D341Med (cell line): ENCODE measurements at places on chromosomes 4 and X.

- no peak for DNase-seq
Measured at GRCh38 chrX:132532913-132533312, 44.1 kb upstream of the MBNL3 start.

DNA sequence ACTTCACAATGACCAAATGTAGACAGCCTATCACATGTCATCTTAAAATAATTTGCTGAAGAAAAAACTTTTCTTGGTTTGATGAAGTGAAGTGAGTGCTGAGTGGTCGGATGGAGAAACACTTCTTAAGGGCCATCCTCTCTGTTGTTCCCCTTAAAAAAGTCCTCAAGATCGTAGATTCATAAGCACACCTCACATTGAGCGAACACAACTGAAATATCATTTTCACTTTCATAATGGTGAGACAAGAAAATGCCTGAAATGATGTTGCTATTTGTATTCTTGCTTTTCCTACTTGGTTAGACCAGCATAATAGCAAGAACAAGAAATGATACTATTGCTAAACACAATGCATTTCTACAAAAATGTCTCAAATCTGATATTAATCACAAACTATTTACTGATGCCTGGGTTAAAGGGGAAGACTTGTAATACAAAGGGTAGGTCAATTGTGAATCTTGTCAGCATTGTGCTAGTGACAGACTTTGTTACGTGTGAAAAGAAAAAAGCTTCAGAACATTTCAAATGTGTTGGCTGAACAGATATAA is 305.6 kb upstream of the NR3C2 start:
- DNase-seq, result no peak

DNA sequence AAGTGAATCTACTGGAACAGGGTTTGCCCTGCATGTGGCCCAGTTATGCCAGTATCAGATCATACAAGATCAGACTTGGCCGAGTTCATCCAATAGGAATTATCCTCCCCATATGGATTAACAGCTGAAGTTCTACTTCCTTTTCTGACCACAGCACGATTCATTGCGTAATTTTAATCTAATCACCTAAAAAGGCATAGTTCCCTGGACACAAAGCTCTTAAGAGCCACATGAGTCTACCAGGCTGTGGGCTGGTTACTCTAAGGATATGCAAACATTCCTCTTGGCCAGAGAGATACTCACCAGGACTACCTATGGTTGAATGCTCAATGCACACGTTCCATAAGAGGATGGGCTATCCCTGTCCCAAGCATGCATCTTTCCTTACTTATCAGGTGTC is 46.9 kb downstream of the CHST7 start:
- no peak for DNase-seq

DNA sequence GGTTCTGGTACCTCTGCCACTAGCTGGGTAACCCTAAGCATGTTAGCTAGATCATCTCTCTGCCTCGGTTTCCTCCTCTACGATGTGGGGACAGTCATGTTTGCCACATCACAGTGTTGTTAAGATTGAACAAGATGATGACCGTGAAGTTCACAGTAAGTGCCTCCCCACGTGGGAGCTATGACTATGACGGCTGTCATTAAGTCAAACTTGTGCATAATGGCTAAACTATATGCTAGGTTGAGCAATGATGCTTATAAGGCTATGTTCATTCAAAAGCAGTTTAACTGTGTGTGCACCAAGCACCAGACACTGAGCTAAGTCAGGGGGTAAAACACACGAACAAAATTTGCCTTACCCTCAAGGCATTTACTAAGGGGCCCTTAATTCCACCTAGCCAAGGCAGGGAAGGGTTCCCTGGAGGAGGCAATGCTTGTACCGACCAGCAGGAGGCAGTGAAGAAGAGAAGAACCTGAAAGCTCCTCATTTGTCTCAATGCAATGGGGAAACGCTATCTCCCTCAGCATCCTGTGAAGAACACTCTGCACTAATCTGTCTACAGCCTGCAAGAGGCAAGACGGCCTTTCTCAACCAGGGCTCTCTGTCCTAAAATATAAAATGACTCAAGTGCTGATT is 52.9 kb downstream of the MAP7D2 start:
- DNase-seq, result no peak

DNA sequence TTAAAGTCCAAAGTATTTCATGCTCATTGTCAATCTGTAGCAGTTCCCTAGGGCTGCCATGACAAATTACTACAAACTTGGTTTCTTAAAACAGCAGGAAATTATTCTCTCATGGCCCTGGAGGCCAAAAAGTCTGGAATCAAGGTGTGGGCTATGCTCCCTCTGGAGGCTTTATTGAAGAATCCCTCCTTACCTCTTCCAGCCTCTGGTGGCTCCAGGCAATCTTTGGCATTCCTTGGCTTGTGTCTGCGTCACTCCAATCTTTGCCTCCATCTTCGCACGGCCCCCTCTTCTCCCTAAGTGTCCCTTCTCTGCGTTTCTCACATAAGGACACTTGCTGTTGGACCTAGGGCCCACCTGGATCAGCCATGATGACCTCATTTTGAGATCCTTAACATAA is 170.4 kb downstream of the SMIM20 start:
- DNase-seq, result no peak

GRCh38 chr4:3836406-3836755 is 70.2 kb downstream of the ADRA2C start:
- no peak for DNase-seq

DNA sequence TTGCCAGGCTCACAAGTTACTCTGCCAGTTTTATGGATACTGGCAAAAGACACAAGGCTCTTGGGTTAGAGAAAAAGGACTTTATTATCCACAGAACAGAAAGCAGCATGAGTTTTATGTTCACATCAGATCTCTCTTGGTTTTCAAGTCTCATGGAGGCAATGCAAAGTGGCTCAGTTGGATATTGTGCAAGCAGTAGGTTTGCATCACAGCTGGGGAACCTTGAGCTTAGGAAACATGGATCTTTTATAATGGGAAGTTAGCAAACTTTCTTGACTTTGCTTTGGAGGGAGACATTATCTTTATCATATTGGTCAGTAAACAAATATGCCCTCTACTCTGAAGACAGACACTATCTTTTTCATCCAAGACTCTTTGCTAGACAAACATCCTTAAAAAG is 109.2 kb upstream of the GRPR start:
- DNase-seq, result no peak

- no peak for DNase-seq
Measured at GRCh38 chrX:40733706-40734105, 1.6 kb downstream of the MED14 start.

GRCh38 chr4:154928640-154929257 is 147.7 kb downstream of the RBM46 start:
- peak; percentile 59 for DNase-seq

DNA sequence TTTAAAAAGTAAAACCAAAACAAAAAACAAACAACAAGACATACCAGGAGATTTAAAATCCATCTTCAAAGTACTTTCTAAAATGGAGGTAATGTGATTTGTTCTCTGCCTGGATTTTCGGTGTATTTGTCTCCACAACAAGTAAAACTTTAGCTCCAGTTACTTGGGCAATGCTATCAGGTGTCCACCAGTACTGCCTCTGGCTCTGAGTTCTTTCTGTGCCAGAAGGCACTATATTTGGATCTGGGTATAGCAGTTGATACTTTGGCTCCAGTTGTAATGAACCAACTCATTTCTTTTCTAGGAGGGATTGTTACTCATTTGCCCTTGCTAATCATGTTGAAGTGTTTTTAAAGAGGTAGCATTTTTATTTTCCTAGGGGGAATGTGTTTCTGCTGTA is 9.5 kb upstream of the PDLIM5 start:
- DNase-seq, result no peak

DNA sequence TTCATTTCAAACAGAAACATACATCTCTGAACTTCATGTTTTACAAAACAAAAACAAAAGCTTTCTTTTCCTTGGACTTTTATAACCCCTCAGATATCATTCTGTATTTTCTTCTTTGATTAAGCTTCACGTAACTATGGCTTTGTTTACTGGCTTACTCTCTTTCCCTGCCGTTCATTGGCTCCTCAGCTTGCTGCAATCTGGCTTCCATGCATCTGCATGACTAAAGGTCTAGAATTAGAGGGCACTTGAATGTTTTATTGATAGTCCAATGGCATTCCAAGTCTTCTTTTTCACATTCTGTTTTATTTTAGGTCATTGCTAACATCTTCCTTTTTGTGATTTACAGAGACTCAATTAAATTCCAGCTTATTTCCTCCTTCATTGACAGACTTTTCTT is 487.6 kb downstream of the GRXCR1 start:
- no peak for DNase-seq

- DNase-seq, result no peak
Measured at GRCh38 chr4:168800926-168801325, 209.1 kb downstream of the CBR4 start.

DNA sequence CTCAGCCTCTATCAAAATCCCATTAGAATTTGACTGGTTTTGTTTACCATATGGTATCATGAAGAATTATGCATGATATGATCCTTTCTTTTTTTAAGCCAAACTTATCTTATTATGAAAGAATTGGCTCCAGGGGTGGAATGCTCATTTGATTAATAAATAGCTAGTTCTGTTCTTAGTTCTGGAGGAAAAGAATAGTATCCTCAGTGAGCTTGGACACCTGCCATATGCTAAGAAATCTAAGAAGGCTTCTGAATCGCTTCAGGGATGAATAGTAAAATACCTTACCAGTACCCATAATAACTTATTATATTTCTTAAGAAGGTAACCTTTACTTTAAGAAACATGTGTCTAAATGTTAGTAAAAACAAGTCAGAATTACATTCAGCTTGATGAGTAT is 803.6 kb downstream of the ADGRL3 start:
- no peak for DNase-seq

DNA sequence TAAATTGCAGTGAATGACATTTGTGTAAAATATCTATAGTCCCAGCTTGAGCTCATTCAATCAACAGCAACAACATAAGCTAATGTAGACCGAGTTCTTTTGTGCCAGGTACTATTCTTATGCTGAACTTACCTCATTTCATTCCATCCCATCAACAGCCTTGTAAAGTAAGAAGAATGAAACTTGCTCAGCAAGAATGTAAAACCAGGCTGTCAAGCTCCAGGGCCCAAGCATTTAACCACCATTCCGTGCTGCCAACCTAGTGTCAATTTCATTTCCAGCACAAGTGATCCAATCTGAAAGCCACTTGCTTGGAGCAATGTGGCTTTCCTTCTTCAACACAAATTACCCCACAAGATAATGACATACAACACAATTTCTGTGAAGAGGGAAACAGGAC is 36.6 kb downstream of the RASSF6 start:
- no peak for DNase-seq

DNA sequence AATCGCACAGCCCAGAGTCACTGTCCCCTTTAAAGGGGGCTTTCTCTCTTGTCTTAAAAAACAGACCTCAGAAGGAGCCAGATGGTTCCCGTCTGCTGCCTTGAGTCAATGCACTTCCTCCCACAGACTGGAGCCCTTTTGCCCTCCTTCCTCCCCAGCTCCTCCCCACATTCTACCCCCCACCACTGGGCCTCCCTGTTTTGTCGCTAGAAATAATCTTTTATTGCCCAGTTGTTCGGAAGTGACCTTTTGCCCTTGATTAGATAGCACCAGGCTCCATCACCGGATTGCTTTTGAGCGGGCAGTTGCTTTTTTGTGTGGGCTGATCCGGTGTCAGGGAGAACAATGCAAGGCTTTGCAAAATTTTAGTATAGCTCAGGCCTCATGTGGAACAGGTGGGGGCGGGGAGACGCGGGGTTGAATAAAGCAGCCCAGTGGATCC is 47.7 kb downstream of the SPRY1 start:
- no peak for DNase-seq

DNA sequence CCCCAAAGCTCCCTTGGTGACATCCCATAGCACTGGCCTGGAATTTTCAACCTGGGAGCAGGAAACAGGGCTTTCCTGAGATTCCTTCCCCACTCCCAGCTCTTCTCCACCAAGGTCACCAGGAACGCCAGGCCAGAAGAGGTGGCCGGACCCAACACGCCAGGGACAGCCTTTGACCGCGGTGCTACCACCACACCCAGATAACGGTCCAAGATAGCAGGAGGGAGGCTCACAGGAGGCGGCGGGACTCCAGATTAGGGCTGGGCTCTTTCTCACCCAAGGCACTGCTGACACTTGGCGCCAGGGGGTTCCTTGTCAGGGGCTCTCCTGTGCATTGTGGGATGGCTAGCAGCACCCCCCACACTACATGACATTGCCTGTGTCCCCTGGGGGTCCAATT is 22.9 kb downstream of the ZFYVE28 start:
- DNase-seq, result no peak

DNA sequence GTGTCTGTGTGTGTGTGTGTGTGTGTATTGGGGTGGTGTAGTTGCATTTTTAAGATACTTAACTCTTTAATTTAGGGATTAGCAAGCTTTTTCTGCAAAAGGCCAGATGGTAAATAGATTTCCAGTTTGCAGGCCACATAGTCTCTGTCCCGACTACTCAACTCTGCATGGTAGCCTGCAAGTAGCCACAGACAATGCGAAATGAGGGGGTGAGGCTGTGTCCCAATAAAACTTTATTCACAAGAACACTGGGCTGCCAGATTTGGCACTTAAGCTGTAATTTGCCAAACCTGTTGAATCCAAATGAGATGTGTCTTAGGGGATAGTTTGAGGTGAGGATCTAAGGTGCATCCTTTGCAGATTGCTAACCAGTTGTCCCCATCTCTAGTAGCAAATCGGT is 6.8 kb downstream of the ATP2B3 start:
- no peak for DNase-seq

- DNase-seq, result no peak
Measured at GRCh38 chr4:145818011-145818410, 120.6 kb downstream of the ZNF827 start.

DNA sequence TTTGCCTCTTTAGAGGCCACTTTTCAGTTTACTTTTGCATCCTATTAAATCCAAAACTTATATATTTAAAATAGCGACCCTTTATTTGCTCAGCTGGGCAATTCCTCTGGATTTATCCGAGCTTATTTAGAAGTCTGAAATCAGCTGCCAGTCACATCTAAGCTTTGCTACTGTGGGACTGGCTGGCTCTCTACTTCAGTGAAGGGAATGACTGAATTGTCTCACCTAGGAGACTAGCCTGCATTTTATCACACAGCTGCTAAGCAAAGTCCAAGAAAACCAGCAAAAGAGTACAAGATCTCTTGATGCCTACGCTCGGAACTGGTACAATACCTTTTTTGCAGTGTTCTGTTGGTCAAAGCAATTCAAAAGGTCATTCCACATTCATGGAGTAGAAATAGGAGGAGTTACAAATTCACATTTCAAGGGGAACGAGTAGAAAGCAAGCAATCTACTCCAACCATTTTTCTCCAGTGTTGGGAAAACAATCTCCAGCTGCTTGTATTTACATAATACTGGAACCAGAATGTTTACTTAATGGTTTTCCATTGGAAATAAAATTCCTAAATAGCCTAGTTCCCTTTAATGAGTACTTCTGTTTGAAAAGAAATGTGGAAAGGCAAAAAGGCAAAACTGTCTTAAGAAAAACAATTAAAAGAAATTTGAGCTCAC is 160.2 kb downstream of the MAGEB5 start:
- no peak for DNase-seq

GRCh38 chr4:17763416-17763815 is 18.0 kb downstream of the FAM184B start:
- DNase-seq, result no peak

- no peak for DNase-seq
Measured at GRCh38 chrX:11239230-11239629, 54.0 kb upstream of the AMELX start.

- DNase-seq, result peak; percentile 68
Measured at GRCh38 chr4:25861951-25862410, 807 bp downstream of the SEL1L3 start.

- no peak for DNase-seq
Measured at GRCh38 chrX:141989815-141990214, 86.1 kb downstream of the MAGEC1 start.

GRCh38 chrX:13094828-13095341 is 50.5 kb upstream of the FAM9C start:
- DNase-seq, result no peak

GRCh38 chr4:23923840-23924239 is 34.0 kb upstream of the PPARGC1A start:
- no peak for DNase-seq
